ENCODE measurements at places on chromosomes 1 and 21.

DNA sequence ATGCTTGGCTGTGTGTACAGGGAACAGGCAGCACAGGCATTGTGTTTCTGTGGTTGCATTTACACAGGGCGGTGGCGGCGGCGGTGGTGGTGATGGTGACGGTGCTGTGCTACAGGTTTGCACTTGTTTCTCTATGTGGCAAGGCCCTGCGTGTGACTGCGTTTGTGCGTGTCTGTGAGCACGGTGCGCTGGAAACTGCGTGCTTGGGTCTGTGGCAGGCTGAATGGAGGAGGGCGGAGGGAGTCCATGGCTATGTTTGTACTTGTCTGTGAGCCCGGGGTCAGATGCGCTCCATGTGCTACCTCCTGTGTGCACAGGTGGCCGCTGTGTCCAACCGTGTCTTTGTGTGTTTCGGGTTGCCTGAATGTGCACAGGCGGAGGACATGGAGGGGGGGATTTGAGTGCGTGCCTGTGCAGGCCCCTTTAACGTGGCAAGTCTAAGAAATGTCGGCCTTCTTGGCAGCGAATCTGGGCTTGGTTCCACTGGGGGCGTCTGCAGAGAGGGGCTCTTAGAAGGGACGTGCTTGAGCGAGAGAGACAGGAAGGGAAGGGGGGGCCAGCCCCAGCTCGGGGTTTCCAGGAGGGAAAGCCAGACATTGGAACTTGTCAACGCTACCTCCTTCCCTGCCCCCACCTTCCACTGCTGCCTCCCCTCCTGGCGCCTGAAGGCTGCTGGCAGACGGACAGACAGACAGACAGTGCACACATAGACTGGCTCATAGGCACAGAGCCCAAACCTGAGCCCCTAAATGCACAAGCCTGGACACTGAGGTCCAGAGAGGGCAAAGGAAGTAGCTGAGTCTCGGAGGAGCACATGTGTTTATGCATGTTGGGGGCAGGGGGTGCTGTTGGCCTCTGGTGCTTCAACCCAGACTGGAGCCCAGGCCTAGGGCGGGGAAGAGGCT, 32.7 kb upstream of the WASF2 start:
- no peak for DNase-seq

- peak; percentile 35 for DNase-seq
These were observed 33.6 kb upstream of the THEM4 start for GRCh38 chr1:151942882-151943281.

- DNase-seq, result no peak
These were observed 14.5 kb upstream of the CFAP298 start for GRCh38 chr21:32626621-32627196.

DNA sequence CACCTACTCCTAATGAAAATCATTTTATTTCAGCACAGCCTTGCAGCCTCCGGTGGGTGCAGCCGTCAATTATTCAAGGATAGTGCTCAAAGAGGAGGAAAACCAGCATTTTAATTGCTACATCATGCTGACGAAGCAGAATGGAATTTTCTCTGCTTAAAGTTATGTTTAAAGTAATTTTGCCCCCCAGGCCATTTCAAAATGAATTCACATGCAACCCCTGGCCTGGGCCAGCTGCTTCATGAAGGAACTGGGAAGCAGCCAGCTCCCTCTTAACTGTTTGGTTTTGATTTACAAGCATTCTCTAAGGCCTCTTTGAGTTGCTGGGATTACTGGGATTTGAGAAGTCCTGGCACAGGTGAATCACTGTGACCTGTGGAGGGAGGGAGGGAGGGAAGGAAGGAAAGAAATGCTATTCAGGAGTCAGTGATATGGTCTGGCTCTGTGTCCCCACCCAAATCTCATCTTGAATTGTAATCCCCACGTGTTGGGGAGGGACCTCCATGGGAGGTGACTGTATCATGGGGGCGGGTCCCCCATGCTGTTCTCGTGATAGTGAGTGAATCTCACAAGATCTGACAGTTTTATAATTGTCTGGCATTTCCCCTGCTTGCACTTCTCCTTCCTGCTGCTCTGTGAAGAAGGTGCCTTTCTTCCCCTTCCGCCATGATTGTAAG, 66.0 kb downstream of the PGBD5 start:
- peak; percentile 93 for DNase-seq

GRCh38 chr21:26637201-26637745, 64.2 kb upstream of the CYYR1 start:
- no peak for DNase-seq

DNA sequence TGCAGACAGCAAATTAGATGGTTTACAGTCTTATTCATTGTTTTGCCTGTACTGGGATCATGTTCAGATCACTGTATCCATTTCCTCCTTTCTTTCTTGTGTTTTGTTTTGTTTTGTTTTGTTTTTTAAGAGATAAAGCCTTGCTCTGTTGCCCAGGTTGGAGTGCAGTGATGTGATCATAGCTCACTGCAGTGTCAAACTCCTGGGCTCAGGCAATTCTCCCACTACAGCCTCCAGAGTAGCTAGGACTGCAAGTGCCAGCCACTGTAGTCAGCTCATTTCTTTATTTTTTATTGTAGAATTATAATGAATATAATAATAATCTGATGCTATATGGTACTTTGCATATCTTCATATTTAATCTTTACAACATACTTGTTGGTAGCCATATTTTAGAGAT, 403.7 kb upstream of the B3GALT2 start:
- no peak for DNase-seq

DNA sequence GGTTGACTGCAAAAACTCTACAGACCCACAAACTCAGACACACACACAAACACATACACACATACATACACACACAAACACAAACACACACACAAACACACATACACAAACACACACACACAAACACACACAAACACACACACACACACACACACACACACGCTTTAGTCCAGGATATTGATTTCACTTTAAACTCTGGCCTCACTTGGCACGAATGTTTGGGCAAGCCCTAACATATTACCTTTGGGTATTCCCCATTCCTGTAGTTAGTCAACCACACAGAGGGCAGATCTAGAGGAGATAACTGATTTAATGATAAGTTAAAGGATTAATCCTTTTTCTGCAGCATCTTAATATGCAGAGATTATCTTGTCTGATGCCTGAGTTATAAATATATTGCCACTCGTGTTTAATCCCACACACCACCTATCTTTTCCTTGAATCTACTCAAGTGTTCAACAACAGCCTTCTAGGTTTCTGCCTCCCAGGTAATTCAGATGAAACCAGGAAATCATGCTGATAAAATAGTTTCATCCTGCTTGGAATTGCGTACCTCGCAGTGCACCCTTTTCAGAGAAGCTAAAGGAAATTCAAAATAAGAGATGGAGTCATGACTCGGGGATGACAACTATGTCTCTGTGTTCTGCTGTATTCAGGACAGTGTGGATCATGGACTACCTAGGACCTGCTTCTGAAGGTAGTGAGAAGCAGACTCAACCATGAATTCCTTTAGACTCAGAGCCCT, 14.5 kb upstream of the RUNX1 start:
- no peak for DNase-seq

DNA sequence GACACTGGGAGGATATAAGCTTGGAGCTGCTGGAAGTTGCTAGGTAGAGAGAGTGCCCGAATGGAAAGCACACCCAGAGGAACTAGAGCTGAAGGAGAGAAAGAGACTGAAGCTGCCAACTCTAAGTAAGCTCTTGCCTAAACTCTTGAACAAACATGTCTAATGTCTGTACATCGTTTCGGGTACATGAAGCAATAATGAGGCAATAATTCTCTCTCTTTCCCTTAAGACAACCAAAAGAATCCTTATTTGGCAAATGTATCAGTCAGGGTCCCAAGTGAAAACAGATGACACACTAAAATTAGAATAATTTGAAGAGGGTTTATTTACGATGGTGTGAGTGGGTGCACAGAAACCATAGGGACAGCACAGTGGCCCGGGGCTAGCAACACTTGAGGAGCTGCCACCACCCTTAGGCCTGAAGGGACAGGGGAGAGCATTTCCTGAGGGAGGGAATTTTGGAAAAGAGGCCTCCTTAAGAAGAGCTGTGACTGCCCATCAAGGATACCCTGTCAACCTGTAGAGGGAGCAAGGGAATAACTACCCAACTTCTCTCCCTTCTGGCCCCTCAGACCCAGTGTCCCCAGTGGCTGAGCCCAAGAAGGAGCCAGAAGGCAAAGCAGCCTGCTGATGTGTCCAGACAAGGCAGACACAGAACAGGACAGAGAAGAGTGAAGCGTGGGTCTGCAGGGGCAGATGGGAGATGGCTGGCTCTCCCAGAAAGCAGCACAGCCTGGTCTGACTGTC, 36.1 kb upstream of the KHDRBS1 start:
- peak; percentile 92 for DNase-seq

DNA sequence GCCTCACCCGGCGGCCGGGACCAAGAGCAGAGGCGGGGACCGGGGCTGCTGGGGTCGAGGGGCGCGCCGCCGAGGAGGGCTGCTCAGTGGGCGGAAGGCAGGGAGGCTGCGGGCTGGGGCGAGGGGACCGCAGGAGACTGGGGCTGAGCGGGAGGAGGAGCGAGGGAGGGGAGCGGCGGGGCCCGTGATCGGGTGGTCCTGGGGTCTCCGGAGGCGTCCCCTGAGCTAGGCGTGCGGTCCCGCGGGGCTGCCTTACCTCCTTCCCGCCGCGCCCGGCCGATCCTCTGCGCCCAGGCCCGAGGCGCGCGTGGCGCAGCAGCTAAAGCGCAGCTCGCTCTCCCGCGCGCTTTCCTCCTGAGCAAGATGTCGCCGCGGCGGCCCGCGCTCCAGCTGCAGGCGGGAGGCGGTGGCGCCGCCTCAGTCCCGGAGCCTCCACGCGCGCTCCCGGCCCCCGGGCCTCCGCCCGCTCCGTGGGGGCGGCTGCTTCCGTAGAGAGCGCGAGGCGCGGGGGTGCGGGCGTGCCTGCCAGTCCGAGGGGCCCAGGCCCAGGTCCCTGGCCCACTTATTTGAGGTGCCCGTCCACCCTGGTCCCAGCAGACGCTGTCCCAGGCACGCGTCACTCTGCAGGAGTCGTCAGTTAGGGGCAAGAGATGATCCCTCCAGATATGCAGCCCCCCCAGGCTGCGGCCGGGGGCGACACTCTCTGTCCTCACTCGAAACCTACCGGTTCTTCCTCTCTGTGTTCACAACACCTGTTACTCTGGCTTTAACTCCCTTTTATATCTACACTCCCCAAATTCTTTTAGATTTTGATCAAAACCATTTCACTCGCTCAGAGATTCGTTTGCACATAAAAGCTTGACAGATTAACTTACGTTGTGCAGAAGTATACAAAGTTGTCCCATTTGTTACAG, at the start of gene CCSAP:
TSS of gene CCSAP (minus strand) at position 392 of the 914 bp plus-strand sequence. CDS start 582 bp downstream, outside the sequence.
- peak; percentile 85 for DNase-seq

DNA sequence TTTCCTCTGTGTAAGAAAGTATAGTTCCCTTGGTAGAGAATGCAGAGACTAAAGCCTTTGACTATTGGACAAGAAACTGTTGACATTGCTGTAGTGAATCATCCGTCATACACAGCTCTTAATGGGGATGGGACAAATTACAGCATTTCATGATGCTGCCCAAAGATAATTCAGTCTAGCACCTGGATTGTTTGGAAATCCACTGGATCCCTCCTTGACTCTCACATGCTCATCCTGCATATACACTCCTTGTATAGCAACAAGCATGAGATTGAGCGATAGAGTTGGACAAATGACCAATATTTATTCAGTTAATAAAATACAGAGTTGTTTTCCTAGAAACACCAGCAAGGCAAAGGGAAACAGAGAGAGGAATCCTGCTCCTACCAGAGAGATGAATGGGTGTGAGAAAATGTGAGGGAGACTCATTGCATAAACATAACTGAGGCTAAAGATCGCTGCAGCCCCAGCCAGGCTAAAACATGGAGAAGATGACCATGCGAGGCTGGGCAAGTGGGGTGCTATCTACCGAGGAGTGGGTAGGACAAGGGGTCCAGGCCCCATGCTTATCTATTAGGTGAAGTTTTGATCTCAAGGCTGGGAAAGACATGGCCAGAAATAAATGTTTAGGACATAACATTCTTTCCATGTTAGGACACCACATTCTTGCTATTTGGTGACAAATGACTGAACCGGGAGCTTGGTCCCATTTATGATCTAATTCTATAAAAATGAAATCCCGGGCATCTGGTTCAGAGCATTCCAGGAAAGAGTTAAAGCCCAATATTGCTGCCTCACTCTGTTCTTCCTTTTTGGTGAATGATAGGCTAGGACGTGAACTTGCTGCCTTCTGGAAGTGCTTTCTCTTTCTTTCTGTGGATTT, 153.2 kb downstream of the TGFB2 start:
- peak; percentile 58 for DNase-seq

GRCh38 chr1:8870103-8870502, 8.4 kb downstream of the ENO1 start:
- no peak for DNase-seq

- no peak for DNase-seq
These were observed 72.8 kb upstream of the ATP5PO start for GRCh38 chr21:33988237-33989017.

DNA sequence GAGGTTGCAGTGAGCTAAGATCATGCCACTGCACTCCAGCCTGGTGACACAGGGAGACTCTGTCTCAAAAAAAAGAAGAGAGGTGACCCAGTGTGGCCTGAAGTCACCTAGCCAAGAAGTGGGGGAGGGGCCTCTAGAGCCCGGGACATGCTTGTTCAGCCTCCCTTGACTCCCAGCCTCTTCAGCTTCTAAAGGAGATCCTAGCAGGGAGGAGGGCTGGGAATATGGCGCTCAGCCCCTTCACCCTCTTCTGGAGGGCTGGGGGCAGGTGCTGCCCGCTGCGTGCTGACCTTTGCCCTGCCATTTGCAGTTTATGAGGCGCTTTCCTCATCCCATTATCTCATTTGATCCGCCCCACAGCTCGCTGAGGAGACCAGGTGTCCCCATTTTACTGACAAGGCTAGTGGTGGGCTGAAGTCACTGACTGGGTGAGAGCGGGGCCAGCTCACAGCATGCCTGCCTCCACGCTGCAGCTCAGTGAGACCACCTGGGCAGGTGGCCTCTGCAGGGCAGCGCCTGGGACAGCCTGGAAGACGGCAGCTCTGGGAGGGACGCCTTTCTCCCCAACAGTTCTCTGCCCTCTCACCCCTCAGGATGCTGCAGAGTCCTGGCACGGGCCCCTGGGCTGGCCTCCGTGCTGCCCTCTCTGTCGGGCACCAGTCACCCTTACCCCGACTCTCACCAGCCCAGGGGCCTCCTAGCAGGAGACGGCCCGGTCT, 7.5 kb downstream of the ELF3 start:
- no peak for DNase-seq

- no peak for DNase-seq
These were observed 1.8 kb downstream of the CDCP2 start for GRCh38 chr1:54151013-54151412.

- peak; percentile 94 for DNase-seq
These were observed 41.6 kb upstream of the MROH9 start for GRCh38 chr1:170893655-170894297.

GRCh38 chr21:19322360-19322759, 918.8 kb upstream of the TMPRSS15 start:
- DNase-seq, result peak; percentile 2

GRCh38 chr1:113536182-113536780, 146.0 kb downstream of the MAGI3 start:
- peak; percentile 57 for DNase-seq

DNA sequence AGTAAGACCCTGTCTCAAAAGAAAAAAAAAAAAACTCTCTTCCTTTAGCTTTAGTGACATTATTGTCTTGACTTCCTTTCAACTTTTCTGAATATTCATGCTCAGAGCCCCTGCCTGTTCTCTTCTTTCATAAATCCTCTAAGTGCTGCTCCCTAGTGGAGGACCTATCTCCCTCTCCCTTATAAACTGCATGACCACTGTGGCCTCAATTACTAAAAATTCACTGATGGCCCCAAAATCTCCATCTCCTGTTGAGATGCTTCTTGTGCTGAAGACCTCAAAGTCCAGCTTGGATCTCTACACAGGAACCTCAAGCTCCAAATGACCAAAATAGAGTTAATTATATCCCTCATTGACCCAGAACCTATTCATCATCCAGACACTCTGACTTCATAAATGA, 7.8 kb downstream of the ITLN1 start:
- DNase-seq, result no peak

All from adipocyte (in vitro differentiated cells).